ENCODE measurements at places on chromosomes 12 and 14.

DNA sequence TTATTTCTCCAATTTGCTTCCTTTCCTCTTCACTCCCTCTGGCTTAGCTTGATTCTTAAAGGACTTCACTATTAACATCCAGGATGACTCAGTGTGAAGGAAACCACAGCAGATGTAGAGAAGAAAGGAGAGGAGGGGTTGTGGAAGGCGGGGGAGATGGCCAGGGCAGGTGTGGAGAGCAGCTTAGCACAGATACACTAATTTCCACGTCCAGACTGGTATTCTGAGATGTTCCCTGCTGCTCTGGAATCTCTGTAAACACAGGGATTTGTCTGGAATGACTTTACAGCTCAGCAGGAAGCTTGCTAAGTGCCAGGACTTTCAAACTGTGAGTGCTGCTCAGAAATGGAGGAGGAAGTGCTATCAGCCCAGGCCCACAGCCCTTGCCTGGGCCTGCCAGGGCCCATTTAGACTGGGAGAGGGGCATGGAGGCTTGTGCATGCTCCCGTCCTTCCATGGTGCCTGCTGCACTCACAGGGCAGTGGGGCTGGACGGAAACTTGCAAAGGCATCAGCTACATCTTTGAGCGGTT lies 202.5 kb upstream of the DDHD1 start:
- no peak for DNase-seq

GRCh38 chr12:132197581-132198354 lies 53.5 kb downstream of the NOC4L start:
- DNase-seq = no peak

DNA sequence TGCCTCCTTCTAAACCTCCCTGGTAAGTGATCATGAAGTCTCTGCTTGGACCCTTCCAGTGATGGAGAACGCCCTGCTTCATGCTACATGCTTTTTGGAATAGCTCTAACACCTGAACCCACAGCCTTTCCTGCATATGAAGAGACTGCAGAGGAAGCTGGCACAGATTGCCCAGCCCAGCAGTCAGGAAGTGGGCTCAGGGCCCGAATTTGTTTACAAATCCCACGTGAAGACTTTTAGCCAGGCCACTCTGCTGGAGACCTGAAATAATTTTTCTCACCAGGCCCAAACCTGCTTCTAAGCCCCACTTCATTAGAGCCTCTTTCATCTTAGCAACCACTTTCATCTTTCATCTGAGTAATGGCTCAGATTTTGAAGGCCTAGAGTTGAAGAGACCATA lies 22.9 kb downstream of the RTN1 start:
- DNase-seq = no peak

DNA sequence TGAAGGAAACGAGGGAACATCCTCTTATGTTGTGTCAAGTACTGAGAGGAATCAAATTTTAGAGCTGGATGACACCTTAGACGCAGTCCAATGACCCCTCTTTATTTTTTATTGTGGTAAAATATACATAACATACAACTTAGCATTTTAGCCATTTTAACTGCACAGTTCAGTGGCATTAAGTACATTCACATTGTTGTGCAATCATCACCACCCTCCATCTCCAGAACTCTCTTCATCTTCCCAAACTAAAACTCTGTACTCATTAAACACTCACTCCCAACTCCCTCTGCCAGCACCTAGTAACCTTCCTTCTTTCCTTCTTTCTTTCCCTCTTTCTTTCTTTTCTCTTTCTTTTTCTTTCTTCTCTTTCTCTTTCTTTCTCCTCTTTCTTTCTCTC lies 97.2 kb upstream of the SLC24A4 start:
- DNase-seq = no peak

- DNase-seq = no peak
Measured at GRCh38 chr12:115134298-115134697, 450.3 kb upstream of the TBX3 start.

DNA sequence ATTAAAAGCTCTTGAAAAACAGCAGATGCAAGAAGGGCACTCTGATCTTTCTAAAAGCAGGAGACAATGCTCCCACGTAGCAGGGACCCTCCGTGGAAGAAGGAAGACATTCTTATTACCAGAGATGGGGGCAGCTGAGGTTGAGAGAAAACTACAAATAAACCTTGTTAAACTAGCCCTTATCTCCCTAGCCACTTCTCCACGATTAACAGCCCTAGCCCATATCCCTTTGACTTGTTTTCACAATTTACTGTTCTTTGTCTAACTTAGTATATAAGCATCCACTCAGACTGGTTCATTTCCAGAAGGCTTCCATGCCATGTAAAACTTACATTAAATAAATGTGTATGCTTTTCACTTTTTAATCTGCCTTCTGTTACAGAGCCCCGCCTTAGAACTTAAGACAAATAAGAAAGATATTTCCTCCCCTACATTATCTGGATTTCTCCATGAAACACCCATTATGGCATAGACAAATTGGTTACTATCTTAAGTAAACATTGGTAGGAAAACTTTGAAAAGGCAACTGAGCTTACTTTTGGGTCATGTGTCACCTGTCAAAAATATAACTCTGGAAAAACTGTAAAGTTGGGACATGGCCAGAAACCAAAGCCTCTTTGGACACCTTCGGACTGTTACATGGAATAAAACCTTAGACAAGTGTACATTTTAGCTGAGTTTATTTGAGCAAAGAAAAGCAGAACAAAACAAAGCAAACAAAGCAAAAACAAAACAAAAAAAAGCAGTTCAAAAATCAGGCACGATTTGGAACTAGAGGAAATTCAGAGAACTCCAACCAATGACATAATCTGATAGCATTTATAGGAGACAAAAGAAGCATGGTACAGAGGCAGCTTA lies 4.9 kb upstream of the RNASE1 start:
- DNase-seq = no peak

DNA sequence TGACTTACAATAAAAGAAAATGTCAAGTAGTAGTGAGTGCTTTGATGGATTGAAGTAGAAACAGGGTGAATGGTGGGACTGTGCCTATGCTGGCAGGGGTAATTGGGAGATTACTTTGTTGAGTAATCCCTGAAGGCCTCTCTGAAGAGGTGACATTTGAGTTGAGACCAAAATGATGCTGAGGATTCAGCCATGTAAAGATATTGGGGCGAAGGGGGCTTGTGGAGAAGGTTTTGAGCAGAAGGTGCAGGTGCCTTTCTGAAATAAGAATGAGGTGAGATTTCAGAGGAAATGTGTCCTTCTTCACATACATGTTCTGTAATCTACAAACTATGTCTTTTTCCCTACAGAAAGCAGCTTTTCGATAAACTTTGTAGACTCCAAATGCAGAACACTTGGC lies 8.0 kb downstream of the GNG2 start:
- no peak for DNase-seq

DNA sequence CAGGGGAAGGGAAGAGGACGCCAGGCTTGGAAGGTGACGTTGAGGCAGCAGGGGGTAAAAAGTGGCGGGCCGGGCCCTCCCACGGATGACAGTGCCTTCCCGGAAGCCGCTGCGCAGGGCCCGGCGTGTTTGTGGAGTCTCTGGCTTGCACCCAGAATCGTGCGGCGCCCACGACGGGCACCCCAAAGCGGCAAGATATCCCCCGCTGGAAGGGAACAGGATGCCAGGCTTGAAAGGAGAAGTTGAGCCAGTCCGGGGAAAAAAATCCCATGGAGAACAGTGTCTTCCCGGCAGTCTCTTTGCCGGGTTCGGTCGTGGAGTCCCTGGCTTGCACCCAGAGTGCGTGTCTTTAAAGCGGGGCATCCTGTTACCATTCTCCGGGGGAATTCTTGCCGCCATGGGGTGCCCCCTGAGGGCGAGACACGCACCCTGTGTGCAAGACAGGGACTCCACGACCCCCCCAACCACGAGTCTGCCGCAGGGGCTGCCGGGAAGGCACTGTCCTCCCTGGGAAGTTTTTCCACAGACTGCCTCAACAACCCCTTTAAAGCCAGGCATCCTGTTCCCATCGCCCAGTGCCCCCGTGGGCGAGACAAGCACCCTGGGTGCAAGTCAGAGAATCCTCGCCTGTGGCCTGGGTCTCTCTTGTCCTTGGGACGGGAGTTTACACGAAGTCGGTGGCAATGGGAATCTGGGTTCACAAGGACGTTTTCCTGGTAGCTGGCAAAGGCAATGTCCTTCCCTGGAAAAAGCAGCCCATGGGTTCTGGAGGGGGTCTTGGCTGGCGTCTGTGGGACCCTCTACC lies 156.1 kb upstream of the ALG10B start:
- DNase-seq = no peak

- no peak for DNase-seq
Measured at GRCh38 chr14:71301611-71302010, 394.4 kb downstream of the PCNX1 start.

DNA sequence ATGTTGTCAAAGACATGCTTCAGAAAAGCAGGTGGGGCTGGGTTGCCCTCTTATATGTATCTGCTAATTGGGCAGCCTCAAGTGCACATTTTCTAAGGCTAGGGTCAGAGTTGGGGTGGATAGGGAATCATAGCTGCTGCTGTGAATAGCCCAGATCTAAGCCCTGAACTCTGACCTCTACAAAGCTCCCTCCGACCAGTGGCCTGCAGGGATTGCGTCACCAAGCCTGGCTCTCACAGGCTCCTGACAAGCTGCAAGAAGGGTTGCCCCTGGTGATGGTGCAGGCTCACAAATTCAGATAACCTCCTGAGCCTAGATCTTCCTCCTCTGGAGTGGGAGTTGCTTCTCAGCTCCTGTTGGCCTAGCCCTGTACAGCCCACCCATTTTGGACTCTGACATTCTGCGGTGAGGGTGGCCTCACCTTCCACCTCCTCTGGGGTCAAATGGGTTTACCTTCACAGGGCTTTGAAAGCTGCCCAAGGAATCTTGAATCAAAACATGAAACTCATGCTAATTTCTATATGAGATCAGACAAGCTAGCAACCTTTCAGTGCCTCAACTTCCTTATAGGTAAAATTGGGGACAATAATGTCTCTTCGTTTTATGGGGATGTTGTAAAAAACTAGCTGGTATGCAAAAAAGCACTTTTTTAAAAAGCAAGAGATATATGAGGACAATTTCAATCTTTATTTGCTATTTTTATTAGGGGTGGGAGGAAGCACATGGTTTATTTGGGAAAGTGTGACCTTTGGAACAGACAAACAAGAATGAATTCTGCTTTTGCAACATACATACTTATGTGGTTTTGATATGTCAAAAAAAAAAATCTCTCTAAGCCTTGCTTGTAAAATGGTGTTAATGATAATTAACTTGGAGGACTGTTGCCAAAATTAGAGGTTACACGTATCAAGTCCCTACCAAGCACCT lies 4.9 kb upstream of the SUSD6 start:
- no peak for DNase-seq

DNA sequence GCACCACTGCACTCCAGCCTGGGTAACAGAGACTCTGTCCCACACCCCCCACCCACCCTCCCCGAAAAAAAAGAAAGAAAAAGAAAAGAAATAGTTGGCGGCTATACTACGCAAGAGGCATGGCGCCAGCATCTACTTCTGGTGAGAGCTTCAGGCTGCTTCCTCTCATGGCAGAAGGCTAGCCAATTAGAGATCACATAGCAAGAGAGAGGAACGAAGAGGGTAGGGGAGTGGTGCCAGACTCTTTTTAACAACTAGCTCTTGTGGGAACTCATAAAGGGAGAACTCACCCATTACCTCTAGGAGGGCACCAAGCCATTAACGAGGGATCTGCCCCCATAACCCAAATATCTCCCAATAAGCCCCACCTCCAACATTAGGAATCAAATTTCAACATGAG lies 6.2 kb downstream of the DENND5B start:
- no peak for DNase-seq

- DNase-seq = no peak
Measured at GRCh38 chr14:78524196-78524595, 354.0 kb downstream of the NRXN3 start.

- peak; percentile 17 for DNase-seq
Measured at GRCh38 chr12:16165506-16165905, 112.0 kb downstream of the SLC15A5 start.

GRCh38 chr12:120710031-120710804 lies at the start of gene UNC119B:
Gene UNC119B, plus strand, starts transcription at chr12:120710458. Its CDS starts 17 bp downstream, at chr12:120710475.
- DNase-seq = peak; percentile 68

GRCh38 chr12:89230376-89231315 lies 121.7 kb downstream of the DUSP6 start:
- DNase-seq = no peak

DNA sequence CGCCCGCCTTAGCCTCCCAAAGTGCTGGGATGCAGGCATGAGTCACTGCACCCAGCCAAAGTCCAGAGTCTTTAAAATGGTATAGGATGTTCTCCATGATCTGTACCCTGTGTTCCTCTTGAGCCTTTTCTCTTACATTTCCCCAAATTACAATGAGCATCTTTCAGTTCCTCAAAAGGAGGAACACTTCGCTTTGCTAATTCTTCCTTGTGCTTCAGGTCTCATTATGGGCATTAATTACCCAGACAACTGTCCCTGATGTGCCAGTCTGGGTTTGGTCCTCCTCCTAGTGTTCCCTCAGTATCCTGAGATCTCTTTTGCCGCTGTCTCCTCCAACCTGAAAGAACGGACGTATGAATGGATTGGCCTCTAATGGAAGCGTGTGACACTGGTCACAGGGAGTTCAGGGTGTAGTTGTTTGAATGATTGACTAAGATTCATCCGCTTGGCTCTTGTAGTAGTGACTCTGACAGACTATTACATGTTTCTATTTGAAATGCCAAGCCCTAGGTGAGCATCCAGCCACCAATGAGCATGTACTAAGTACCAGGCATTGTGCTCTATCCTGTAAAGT lies 8.2 kb downstream of the PRKCH start:
- DNase-seq = no peak

- DNase-seq = no peak
Measured at GRCh38 chr14:93040982-93041381, 74.7 kb downstream of the ITPK1 start.

GRCh38 chr12:108004319-108004718 lies 124.8 kb upstream of the WSCD2 start:
- DNase-seq = no peak

- no peak for DNase-seq
Measured at GRCh38 chr12:40663781-40664180, 28.5 kb upstream of the CNTN1 start.

DNA sequence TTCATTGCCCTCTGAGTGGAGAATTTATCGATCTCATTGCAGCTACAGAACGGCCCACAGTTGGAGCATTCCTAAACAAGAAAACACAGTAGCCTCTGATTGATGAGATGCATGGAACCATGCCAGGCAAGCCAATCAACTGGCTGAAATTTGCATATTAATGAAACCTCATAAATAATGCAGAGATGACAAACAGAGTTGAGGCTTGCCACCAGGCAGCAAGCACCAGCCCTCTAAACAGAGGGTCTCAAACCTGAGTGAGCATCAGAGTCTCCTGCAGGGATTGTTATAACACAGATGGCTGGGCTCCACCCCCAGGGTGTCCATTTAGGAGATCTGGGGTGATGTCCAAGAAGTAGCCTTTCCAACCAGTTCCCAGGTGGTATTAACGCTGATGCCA lies 60.9 kb upstream of the CMKLR1 start:
- DNase-seq = no peak

GRCh38 chr12:56487448-56488040 lies 417 bp downstream of the GLS2 start:
- peak; percentile 48 for DNase-seq

DNA sequence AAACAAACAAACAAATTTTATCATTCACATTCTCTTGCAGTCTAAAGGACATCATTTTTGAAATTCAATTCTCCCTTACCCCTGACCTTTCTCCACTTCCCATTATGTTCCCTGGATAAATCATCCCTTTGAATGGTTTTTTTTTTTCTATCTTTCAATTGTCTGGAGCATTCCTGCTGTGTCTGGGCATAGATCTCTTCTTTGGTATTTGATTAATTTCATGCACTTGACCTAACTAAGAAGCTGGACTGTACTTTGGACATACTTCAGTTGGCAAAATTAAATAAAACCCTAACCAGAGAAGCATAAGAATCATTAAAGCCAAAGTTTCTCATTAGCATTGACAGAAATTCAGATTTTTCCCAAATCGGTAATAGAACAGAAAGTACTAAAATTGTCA lies 163.6 kb upstream of the BMP4 start:
- DNase-seq = no peak

- DNase-seq = no peak
Measured at GRCh38 chr14:88835661-88836060, 11.2 kb downstream of the TTC8 start.
